ENCODE measurements at places on chromosomes 4 and X.

GRCh38 chrX:153953892-153954557 is 9.6 kb upstream of the RENBP start:
- DNase-seq = no peak

DNA sequence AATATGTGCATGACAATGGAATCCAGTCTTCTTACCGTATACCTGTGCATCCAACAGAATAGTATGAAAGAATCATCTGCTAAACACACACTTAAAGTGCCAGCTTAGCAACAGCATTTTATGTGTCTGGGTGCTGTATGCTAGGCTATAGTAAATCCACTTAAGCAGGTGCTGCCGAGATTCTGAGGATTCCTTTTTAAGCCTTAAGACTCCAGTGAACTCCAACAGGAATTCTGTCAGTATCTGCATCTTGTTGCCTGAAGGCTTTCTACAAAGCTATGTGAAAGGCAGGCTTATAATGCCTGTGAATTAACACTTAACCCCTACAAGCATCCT is 1076.4 kb upstream of the PABPC4L start:
- peak; percentile 93 for DNase-seq

DNA sequence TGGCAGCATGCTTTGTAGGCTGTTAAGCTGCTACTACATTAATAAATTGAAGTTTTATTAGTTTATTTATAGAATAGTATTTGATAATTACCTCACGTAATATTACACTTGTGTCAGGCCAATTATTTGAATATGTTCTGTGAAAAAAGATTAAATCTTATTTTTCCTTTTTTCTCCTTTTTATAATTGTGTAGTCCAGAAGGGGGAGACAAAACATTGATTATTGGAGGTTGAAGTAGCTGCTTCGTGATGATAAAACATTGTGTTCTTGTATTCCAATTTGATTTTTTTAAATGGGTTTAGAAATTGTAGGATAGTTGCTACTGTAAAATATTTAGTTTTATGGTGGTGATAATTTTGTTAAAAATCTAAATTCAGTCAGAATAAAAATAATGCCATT is 85.7 kb downstream of the DIAPH2 start:
- DNase-seq = no peak

GRCh38 chr4:128812442-128813235 is 3.1 kb downstream of the JADE1 start:
- peak; percentile 50 for DNase-seq

- peak; percentile 98 for DNase-seq
These were observed 42.8 kb upstream of the KLF3 start for GRCh38 chr4:38621028-38621684.

DNA sequence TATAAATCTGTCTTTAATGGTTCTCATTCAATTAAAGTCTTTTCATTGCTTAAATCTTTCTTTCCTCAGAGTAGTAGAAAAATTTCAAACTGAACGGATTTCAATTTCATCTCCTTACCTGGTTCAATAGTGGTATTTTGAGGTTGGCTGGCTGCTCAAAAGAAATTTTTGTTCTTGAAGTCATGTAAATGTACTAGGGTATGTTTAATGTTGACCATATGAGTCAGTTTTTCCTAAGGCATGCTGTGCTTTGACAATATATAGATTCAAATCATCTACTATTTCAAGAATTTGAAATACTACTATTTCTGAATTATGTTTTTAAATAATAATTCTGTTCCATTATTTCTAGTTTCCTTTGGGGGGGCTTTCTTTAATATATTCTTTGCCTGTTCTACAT is 105.5 kb downstream of the PACRGL start:
- DNase-seq = peak; percentile 4

DNA sequence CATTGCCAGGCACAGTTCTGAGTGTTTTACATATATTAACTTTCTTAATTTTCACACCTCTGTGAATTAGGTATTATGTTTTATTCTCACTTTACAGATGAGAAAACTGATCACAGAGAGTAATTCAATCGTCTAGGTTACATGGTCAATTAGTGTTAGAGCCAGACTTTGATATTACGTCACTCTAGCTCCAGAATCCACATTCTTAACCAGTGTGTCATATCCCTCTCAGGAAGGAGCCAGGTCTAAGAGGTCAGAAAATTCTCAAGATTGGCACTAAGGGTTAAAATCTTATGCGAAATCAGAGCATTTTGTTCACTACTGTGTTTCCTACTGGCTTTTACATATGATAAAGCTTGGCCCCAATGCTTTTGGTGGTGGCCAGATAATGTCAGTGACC is 7.4 kb downstream of the DMP1 start:
- no peak for DNase-seq

DNA sequence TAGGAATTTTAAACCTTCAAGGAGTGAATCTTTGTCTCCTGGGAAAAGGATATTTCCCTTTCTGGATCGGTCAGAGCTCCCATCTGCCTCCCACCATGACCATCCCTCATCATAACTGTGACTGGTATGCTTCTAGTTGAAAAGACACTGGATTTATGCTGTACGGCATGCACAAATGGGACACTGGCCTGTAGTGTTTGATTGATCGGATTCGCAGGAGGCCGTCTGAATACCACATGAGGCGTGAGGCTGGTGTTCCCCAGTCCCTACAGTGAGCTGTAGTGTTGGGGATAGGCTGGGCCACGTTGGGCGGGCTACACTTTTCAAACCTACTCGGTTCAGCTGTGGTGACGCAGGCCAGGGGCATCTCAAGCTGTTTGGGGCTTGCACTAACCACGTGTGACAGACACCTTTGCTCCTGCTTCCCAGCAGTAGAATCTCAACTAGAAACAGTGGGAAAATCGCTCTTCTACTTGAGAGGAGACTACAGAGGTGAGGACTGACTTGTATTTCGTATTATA is 101.8 kb downstream of the MID1IP1 start:
- no peak for DNase-seq

DNA sequence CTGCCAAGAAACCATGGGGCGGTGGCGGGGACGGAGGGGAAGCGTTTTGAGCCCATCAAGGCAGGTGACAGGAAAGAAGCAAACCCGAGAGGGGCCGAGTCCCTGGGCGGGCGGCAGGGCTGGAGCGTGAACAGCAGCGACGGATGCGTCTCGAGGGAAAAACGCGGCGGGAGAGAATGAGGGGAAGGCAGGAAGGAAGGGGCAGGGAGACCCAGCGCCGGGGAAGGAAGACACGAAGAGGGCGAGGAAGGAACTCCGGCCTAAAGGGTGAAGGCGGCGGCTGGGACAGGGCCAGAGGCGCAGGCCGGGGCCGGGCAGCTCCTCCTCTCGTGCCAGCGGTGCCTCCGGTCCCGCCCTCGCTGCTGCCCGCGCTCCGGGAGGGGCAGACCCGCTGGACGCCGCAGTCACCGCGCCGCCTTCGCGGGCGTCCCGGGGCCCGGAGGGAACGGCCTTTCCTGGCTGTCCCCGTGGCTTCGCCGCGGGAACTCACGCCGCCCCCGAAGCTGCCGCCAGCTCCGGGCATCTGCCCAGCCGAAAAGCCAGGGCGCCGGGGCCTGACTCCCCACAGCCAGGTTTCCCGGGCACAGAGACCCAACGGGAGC is 751 bp upstream of the RGS12 start:
- peak; percentile 46 for DNase-seq

- no peak for DNase-seq
These were observed 38.2 kb downstream of the PPP1R2C start for GRCh38 chrX:42739741-42740140.

DNA sequence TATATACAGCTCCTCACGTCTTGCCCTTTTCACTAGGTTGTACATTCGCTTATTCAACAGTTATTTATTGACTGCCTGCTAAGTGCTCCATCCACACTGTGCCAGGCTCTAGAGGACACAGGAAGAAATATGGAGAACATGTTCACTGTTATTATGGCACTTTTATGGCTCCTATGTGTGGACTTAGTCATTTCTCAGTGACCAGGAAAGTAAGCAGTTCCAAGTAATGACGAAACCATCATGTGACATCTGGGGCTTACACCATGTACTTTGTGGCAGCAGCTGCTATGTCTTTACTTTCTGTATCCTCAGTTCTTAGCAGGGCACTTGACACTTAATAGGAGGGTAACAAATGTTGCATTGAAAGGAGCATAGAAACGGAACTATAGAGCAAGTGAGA is 278.0 kb downstream of the ANK2 start:
- DNase-seq = no peak

GRCh38 chrX:53831662-53832635 is 145.4 kb upstream of the HUWE1 start:
- peak; percentile 62 for DNase-seq

GRCh38 chrX:10798041-10798440 is 177.7 kb upstream of the MID1 start:
- no peak for DNase-seq

- no peak for DNase-seq
These were observed 3.2 kb upstream of the HELT start for GRCh38 chr4:185015108-185015507.

DNA sequence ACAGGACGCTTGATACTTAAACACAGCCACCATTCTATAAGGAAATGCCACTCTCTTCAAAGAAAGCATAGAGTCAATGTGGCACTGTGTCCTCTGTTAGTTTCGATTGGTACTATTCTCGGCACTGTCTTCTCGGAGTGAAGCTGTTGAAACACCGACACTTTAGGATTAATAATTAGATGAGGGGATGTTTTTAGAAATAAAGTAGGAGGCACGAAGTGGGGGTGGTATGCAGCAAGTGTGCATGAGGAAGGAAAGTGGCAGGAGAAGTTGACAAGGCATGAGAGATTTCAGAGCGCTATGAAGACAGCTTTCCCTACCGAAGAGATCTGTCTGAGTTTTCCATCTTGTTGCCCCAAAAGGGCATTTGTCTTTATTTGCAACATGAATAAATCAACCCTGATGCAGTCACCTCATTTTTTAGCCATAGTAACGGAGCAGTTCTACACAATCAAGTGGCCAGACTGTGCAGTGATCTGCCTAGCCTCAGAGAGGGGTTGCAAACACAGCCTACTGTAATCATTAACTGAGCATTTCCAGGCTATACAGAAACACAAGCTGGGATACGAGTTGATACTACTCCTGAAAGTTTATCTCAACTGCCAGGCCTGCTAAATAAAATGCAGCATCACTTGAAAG is 8.3 kb downstream of the GPRIN3 start:
- no peak for DNase-seq

- DNase-seq = peak; percentile 73
These were observed 49.7 kb downstream of the HTT start for GRCh38 chr4:3124070-3124767.

DNA sequence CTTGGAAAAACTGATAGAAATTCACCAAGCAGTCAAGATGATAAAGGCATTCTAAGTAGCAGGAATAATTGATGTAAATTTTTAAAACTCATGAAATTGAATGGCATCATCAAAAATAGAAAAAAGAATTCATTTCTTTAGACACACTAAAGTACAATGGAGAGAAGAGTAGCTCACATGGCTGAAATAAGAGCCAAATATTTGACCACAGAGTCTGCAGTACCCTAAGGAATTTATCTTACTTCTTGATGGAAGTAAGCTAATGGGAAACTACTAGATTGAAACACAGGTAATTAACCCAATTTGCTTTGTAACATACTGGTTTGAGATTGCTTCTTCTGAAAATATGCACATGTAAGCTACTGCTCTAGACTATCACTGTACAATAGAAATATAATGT is 70.8 kb upstream of the GPM6A start:
- DNase-seq = no peak

DNA sequence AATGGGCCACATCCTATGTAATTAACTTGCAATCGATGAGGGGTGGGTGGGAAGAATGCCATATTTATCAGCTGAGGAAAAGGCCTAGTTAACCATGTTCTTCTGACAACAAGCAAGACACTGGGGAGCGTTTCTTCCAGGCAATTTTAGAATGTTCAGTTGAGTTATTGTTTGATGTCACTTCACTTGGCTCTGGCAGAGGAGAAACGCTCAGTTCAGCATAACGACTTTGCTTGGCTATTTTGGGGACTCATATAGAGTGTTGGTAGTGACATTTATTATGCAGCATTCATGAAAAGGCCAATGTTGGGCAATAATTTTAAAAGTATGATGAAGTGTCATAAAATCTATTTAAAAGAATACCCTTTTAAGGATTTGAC is 648 bp downstream of the SYNPO2 start:
- DNase-seq = no peak

GRCh38 chr4:176539091-176539784 is 219.5 kb downstream of the SPCS3 start:
- DNase-seq = no peak

DNA sequence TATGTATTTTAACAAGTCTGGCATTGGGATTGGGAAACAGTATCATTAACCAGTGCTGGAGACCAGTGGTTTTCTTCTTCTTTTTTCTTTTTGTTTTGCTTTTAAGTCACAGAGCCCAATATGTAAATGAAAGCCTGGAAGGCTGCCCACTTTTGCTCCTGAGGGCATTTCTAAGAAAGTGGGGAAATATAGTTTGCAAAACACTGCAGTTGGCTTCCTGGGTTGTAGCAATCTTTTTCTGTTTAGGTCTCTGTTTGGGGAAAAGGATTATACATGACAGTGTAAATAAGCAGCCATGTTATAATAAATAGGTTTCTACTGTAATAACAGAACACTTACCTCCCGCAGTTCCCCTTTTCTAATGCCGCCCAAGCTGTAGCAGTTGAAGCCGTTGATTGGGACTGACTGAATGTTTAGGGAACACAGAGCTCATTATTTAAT is 105.5 kb downstream of the TMEM164 start:
- DNase-seq = no peak

GRCh38 chr4:145681956-145682355 is 2.0 kb downstream of the C4orf51 start:
- no peak for DNase-seq

All from trophoblast cell (in vitro differentiated cells and primary cell).